ENCODE measurements at places on chromosomes 2 and 18.

- DNase-seq, result no peak
Measured at GRCh38 chr2:46493971-46494250, 14.5 kb downstream of the TMEM247 start.

GRCh38 chr2:42101206-42102023 is 53.6 kb downstream of the PKDCC start:
- no peak for DNase-seq

DNA sequence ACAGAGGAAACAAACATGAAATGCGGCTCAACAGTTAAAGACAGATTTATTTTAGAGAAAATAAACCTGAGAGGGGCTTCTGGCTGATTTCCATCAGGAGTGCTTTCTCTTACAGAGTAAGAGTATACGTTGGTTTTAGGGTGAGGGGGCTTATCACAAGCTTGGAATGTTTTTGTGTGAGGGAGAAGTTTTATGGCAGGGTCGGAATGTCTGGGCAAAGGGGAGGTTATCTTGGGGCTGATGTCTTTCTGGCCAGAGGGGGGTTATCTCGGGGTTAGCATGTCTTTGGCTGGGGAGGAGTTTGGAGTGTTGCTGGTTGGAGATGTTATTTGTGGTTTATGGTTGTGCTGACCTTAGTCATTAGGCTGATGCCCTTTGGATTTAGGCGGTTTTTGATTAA is 22.1 kb downstream of the PTRHD1 start:
- DNase-seq, result no peak

- no peak for DNase-seq
Measured at GRCh38 chr2:227509824-227510619, 38.1 kb downstream of the AGFG1 start.

GRCh38 chr18:50458366-50458765 is 83.5 kb downstream of the SKA1 start:
- no peak for DNase-seq

GRCh38 chr2:84959566-84960506 is 11.1 kb upstream of the KCMF1 start:
- DNase-seq, result no peak

GRCh38 chr18:32775628-32776027 is 2.8 kb upstream of the KLHL14 start:
- DNase-seq, result no peak

- DNase-seq, result peak; percentile 40
Measured at GRCh38 chr18:54357660-54358494, at the start of the genes C18orf54 and STARD6. Gene C18orf54, plus strand, starts transcription at chr18:54357906. Its CDS starts 2,667 bp downstream, at chr18:54360573. Gene STARD6, minus strand, starts transcription at chr18:54357858. Its CDS starts 3,285 bp downstream, at chr18:54354573.

DNA sequence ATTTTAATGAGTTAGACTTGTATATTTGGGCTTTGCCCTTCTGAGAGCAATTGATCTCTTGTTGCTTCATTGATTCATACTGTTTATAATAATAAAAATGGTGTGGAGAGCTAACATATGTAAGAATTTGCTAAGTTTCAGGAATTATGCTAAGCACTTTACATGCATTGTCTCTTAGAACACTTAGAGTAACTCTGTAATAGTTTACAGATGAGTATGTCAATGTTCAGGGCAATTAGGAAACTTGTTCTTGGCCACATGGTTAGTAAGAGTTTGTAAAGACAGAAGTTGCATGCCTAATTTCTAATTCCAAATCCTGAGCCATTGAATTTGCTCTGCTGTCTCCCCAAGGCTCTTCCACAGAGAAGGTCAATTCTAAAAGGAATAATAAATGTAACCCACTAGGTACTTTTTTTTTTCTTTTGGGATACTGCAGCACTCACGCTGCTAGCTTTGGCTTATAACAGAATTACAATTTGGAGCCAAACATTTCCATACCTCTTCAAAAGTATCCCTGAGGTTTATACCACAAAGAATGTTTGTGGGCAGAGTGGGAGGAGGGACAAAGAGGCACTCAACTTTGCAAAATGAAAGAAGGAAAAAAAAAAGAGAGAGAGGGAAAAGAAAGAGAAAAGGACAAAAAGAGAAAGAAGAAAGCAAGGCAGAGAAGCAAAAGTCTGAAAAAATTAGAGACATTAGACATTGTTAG is 232.4 kb downstream of the CALCRL start:
- peak; percentile 77 for DNase-seq

GRCh38 chr2:72770879-72771461 is 54.9 kb downstream of the EXOC6B start:
- DNase-seq, result peak; percentile 69

GRCh38 chr2:81835321-81836000 is 1530.9 kb upstream of the LRRTM1 start:
- no peak for DNase-seq

DNA sequence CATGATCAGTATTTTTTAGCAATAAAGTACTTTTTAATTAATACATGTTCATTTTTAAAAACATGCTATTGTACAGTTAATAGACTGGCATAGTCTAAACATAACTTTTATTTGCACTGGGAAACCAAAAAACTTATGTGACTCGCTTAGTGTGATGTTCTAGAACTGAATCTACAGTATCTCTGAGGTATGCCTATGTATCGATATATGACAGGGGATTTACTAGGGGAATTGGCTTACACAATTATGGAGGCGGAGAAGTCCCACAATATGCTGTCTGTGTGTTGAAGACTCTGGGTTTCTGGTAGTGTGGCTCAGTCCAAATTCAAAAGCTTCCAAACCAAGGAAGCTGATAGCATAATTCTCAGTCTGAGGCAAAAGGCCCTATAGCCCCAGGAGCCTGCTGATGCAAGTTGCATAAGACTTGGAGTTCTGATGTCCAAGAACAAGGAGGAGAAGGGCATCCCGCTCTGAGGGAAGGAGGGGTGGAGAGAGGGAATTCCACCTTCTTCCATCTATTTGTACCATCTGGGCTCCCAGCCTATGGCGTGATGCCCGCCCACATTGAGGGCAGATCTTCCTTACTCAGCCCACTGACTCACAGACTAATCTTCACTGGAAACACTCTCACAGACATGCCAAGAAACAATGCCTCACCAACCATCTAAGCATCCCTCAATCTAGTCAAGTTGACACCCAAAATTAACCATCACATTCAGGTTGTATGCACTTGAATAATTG is 27.5 kb downstream of the ZNF638 start:
- DNase-seq, result no peak

GRCh38 chr2:55965276-55965675 is 41.7 kb upstream of the EFEMP1 start:
- DNase-seq, result no peak

DNA sequence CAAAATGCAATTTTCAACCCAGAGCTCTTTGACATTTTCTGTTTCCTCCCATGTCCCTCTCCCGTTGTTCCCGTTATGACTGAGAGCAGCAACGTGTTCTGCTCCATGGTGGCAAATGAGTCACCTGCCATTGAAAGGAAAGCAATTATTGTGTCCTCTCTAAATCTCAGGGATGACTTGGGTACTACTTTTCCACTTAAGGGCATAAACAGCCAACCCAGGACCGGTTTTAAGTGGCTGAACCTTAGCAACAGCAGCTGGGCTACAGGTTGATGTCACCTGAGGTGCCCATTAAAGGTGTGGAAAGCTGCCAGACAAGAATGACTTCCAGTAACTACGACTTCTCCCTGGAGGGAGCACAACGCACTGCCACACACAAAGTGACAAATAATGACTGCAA is 236.8 kb downstream of the NCKAP5 start:
- DNase-seq, result no peak

DNA sequence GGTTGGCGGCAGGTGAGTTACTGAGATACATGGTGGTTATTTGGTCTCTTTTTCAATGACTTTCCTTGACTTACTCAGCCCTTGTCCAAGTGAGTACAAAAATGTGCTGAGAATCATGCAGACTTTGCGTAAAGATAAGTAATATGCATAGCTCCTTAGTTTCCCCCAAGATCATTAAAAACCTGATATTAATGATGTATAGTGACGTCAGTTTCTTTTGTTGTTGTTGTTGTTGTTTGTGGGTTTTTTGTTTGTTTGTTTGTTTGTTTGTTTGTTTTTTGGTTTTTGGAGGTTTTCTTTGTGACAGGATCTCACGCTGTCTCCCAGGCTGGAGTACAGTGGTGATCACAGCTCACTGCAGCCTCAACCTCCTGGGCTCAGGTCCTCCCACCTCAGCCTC is 14.9 kb upstream of the FTCDNL1 start:
- DNase-seq, result no peak

DNA sequence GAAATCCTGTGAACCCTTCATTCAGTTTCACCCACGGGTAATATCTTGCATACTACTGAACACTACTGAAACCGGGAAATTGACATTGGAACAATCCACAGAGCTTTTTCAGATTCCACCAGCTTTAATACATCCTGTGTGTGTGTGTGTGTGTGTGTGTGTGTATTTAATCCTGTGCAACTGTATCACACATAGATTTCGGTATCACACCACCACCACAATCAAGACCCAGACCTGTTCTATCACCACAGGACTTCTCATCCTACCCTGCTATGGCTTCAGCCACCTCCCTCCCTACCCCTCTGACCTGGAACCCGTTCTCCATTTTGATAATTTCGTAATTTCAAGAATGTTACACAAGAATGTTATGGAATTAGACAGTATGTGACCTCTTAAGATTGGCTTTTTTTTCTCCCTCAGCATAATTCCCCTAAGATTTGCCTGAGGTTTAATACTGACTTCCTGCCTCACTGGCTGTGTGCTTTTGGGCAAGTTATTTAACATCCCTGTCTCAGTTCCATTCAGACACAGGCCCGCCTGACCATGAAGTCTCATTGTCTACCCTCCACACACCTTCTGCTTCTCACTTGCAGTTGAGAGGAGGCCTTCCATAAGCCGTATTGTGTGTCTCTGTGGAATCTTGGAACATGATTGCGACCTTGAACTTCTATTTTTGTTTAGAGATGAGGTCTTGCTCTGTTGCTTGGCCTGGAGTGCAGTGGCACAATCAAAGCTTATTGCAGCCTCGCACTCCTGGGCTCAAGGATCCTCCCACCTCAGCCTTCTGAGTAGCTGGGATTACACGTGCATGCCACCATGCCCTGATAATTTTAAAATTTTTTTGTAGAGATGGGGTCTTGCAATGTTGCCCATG is 14.4 kb upstream of the TMEM131 start:
- no peak for DNase-seq

- DNase-seq, result no peak
Measured at GRCh38 chr2:149167941-149168340, 129.4 kb downstream of the LYPD6B start.

DNA sequence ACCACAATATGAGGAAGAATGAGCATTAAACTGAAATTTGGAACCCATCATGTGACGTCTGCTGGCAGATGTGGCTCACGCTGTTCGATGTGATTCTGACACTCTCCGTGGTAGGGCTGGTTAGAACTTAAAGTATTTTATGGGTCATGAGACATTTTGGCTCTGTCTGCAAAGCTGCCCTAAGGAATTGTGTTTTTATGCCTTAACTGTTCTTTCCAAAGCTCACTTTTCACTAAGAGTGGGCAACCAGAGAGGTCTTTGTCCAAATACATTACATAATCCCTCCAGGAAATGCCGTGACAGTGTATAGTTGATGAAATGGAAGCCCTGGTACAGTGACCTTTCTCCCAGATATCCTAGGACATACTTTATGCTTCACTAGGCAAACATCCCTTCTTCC is 119.1 kb downstream of the AQP4 start:
- DNase-seq, result no peak

GRCh38 chr2:46389417-46389916 is 89.9 kb upstream of the TMEM247 start:
- no peak for DNase-seq

DNA sequence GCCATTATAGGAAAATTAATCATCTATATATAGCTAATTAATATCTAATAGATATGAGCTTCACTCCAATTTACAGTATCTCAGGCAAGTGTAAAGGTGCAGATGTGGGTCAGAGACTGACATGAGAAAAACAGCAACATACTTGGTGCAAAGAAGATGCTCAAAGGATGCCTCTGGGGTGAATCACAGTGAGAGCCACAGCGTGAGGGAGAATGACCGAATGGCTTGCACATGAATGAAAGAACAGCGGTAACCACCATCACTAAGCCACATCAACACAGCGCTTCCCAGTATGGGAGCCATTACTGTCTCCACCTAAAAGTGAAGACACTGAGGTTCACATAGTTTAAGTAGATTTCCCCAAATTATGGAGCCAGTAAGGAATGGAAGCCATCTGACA is 423.4 kb upstream of the ID2 start:
- no peak for DNase-seq
